T-helper 2 cell (primary cell): ENCODE measurements at places on chromosomes 7 and 10.

DNA sequence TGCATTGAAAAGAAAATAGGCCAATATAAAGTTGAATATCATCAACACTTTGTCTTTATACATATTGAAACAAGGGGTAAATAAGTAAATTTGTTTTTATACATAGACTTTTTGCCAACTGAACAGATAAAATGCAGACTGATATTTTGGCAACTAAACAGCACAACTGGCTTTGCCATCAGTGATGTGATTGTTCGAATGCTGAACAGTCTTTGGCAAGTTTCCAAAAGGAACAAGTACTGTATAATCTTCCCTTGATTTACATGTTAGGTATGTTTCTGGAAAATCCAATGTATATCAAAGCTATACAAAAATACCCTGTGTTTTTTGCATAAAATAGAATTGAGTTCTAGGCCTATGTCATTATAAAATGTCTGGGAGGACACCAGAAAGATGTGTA lies 18.2 kb upstream of the ANKRD1 start:
- DNase-seq = no peak

DNA sequence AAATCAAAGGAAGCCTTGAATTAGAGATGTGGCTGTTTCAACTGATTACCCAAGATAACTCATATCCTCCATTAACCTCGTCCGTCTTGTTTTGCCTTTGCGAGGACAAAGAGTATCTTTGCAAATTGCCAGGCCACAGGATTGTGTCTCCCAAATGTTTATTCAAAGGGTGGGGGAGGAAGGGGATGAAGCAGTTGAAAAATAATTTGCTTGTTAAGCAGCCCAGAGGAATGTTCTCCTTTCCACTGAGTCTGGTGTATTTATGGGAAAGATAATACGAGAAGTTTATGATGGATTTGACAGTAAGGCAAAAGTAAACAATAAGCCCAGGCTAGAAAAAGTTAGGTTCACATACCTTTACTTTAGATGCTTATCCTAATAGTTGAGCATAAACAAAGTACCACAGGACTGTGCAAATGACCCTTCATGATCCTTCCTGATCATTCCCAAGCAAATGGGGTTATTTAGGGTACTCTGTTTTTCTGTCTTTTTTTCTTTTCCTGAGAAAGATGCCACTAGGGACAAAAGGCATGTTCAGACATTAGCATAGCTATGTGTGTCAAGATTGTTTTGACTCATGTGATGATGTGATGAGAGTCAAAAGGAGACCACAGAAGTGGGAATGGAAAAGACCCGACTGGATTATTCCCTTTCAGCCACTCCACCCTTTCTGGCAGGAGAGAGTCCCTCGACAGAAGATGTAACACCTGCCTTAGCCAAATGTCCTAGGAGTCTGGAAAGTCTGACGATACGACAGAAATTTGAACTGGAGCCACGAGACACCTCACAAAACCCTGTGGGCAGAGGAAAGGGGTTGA lies 243.0 kb upstream of the GLI3 start:
- DNase-seq = no peak

- DNase-seq = no peak
Measured at GRCh38 chr7:149433124-149433523, 27.7 kb downstream of the ZNF777 start.

DNA sequence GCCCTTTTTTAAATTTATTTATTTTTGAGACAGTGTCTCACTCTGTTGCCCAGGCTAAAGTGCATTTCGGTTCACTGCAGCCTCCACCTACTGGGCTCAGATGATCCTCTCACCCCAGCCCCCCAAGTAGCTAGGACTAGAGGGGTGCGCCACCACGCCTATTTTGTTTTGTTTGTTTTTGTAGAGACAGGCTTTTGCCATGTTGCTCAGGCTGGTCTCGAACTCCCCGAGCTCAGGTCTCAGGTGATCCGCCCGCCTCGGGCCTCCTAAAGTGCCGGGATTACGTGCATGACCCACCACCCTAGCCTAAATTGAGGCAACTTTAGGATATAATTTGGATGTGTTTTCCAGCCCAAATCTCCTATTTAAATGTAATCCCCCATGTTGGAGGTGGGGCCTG lies 805 bp downstream of the ZNF736 start:
- no peak for DNase-seq

DNA sequence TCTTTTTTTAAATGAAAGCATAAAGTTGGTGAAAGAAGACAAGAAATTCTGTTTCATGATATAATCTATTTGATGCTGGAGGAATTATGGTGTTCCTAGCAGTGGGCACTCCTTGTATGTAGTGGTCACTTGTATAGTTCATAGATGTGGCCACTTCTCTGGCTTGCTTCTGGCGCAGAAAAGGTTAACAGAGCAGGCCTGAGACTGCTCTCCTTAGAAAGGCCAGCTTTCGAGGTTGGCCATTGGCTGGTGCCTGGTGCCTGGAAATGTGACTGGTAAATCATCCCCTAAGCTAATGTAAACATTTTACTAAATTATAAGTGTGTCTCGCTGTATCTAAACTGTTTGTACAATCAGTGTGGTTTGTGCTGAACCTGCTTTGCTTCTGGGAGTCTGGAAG lies 276.1 kb downstream of the PHTF2 start:
- no peak for DNase-seq

- DNase-seq = no peak
Measured at GRCh38 chr10:5317547-5318107, 47.1 kb upstream of the UCN3 start.

GRCh38 chr7:101884671-101885596 lies 67.5 kb downstream of the CUX1 start:
- no peak for DNase-seq

DNA sequence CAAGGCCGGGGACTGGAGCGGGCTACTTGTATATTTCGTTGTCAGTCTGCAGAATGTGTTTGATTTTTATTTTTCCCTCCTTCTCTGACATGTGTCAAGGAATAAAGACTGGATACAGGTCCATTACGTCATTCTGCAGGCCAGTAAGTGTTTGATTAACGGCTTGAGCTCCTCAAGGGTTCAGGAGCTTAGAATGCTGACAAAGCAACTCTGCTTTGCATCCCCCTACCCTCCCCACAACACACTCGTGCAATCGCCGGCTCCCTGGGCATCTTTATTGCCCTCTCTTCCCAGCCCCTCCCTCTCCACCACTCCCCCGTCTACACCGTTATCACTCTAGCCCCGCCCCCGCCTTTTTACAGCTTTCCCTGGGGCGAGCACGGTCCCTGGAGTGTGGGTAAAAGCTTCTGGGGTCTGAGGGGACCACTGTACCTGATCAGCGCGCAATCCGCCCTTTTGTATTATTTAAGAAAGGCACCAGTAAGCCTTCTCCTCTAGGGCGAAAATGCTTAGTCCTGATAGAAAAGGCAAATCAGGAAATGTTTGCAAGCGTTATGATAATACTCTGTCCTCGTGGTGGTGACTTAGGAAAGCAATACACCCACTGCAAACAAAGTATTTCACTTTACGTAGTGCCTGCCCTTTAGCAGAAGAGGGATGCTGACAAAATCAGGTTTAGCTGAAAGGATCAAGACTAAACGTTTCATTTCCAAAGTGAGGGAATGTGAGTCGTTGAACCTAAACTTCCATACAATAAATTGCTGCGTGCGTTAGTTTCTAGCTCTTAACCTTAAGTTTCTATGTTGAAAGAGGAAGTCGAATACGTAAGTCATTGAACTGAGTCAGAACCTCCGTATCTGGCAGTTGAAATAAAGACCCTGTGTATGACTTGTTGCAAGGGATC lies 1.4 kb upstream of the CREB5 start:
- DNase-seq = no peak
